ENCODE measurements at places on chromosomes 5 and 9. TPM values are rescaled to one million over a fixed set of nuclear protein-coding genes. Genes with fewer than 3 reads are reported as not detected.

PTBP3 gene
- 199 TPM for total RNA-seq

INSYN2B gene
- 0.37 TPM for total RNA-seq

HK3 gene
- total RNA-seq, result 6.4 TPM

IL31RA gene
- 3.1 TPM for total RNA-seq

CARD9 gene
- 3.5 TPM for total RNA-seq

OLFM1 gene
- total RNA-seq, result 24.4 TPM

AQP7 gene
- total RNA-seq, result 19.1 TPM

DNA sequence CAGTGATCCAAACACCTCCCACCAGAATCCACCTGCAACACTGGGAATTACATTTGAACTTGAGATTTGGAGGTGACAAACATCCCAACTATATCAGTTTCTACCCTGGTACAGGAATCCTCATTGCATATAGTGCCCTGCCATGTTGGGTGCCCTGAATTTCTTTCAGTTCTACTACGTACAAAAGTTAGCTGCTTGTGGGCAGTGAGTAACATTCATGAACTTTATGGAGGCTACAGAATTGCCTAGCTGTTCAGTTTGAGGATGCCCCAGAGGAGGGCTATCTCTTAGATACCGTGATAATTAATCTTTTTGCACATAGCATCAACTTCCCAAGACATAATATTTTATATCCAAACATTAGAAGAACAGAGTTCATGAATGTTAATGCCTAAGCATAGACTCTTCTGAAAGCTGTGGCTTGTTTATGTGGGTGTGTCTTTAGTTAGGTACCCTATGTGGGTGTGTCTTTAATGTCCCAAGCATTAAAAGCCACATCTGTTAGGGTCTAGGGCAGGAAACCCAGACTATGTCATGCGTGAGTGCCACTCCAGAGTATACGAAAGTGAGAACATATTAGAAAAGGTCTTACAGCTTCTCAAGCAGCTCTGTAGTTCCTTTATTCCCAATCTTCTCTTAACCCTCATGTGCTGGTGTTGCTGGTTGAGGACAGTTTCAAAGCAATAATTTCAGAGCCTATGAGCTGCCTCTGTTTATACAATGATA lies 47.0 kb upstream of the CHD1 start:
- no peak for DNase-seq

DNA sequence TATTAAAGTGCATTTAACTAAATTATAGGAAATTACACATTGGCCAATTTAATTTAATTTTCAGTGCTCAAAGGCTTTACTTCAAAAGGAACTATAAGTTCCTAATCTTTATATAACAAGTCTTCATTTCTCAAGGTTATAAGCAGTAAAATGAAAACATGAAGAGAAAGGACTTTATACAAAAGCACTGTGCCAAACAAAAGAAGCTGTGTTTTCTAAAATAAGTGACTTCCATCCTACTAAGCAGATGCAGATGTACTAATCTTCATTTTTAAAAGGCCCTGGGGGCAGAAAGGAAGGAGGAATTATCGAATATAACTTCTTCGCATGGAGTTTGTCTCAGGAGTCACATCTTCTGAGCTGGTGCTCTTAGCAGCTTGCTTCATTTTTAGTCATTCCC lies 81.4 kb downstream of the SHC3 start:
- DNase-seq, result no peak

- DNase-seq, result peak; percentile 79
These were observed 13.3 kb upstream of the RECK start for GRCh38 chr9:36023260-36024048.

DNA sequence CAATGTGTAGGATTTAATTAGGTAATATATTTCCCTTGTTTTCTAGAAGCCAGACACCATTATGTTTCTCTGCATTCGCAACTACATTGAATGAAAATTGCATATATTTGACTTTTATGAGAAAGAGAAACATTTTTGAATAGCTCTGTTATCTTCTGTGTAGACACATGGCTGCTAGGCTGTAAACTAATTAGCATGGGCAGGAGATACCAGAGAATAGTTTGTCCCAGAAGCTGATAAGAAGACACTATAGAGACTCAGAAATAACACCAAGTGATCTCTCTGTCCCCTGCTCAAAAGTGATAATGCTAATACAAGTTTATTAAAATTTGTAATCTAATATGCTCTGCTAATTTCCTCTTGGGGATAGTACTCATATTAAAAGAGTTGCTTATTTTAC lies 198.0 kb upstream of the TUSC1 start:
- no peak for DNase-seq

DNA sequence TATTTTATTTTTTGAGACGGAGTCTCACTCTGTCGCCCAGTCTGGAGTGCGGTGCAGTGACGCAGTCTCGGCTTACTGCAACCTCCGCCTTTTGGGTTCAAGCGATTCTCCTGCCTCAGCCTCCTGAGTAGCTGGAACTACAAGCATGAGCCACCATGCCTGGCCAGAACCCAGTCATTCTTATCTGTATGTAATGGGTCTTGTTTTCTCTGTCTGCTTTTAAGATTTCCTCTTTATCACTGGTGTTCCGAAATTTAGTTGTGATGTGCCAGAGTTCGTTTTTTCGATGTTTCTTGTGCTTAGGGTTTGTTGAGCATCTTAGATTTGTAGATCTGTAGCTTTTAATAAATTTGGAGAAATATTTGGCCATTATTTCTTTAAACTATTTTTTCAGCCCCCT lies 19.2 kb downstream of the SLC25A25 start:
- no peak for DNase-seq

DNA sequence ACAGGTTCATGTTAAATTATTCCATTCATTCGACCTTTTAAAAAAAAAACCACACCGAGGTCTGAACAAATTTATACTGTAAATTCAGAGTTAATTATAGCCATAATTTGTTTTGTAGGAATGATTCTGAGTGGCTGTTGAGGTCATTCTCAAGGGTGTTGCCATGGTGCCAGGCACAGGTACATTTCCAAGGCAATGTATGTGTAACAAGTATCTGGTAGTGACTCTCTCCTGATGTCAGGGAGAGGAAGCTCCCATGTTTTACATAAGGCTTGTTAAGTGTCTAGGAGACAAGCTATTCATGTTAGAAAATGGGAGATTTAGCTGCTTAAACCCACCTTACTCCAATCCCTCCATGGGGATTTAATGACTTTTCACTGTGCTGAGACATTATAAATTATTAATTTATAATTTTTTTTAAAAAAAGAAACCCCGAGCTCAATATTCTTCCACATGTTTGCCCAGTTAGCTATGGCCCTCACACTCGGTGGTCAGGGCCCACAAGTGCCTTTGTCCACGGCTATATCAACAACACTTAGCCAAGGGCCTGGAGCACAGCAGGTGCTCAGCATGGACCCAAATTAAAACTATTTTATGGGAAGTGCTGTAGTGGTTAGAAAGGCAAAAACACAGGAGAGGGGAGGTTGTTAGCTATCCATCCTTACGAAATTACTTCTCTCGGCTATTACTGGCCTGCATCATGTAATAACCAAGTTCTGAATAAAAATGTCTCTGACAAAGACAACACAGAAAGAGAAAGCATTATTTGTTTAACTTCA lies 154.6 kb upstream of the GNA14 start:
- no peak for DNase-seq

- no peak for DNase-seq
These were observed 23.5 kb upstream of the ERAP2 start for GRCh38 chr5:96852759-96853158.

- no peak for DNase-seq
These were observed 56.3 kb downstream of the TMEM174 start for GRCh38 chr5:73229271-73229670.

GRCh38 chr5:176525677-176526076 lies 11.5 kb downstream of the RNF44 start:
- DNase-seq, result no peak

GRCh38 chr5:144205141-144205551 lies 34.5 kb downstream of the KCTD16 start:
- DNase-seq, result peak; percentile 20

GRCh38 chr5:79077680-79078365 lies 8.3 kb downstream of the BHMT2 start:
- no peak for DNase-seq

GRCh38 chr9:129569502-129570449 lies 51.1 kb downstream of the C9orf50 start:
- no peak for DNase-seq

- DNase-seq, result no peak
These were observed 35.8 kb downstream of the HACD4 start for GRCh38 chr9:20995616-20996015.

- DNase-seq, result no peak
These were observed 6.2 kb downstream of the TMEM8B start for GRCh38 chr9:35835216-35835632.

- DNase-seq, result no peak
These were observed 7.1 kb upstream of the IFNA6 start for GRCh38 chr9:21357479-21358460.

- DNase-seq, result peak; percentile 59
These were observed 92.5 kb downstream of the SNX24 start for GRCh38 chr5:122937914-122938313.

DNA sequence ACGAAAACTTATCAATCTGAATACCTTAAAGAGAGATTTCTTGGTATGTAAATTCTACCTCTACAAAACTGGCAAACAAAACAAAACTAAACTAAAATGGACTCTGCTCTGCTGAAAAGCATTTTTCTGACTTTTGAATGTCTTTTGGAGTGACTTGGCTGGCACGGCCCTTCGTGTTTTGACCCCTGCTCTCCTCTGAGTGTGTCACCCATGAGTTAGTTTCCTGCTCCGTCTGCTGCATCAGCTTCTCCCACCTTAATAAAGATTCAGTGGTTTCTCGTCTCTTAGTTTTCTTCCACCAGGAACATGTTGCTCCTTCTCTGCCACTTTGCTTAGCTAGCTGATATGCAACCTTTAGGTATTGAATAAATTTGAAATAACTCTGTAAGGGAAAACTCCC lies 1084.0 kb upstream of the CDH18 start:
- no peak for DNase-seq

DNA sequence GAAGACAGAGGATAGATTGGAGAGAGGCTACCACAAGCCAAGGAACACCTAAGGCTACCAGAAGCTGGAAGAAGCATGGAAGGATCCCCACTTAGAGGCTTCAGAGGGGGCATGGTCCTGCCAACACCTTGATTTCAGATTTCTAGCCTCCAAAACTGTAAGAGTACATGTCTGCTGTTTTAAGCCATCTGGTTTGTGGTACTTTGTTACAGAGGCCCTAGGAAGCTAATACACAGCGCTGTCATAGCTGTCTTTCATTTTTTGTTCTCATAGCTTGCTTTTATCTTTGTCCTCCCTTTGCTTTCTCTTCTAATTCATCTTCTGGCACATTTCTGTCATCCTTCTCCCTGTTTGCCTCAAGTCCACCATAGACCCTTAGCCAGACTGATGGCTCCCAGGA lies 104.5 kb downstream of the ATP10B start:
- no peak for DNase-seq

DNA sequence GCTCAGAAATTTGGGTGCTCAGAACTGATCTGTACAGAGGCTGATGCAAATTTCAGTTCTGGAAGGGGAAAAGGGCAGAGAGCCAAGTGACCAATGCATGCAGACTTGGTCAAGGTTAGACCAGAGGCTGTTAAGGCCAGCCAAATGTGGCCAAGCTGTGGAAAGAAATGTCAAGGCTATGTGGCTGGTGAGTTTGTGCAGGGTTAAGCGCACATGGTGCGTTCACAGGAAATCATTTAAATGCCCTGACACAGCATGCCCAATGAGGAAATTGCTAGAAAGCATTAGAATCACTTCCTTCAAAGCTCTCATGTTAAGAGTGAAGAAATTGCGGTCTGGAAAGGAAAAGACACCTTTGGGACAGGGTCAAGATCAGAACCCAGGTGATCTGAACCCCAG lies 58.0 kb downstream of the PTPN3 start:
- DNase-seq, result no peak

DNA sequence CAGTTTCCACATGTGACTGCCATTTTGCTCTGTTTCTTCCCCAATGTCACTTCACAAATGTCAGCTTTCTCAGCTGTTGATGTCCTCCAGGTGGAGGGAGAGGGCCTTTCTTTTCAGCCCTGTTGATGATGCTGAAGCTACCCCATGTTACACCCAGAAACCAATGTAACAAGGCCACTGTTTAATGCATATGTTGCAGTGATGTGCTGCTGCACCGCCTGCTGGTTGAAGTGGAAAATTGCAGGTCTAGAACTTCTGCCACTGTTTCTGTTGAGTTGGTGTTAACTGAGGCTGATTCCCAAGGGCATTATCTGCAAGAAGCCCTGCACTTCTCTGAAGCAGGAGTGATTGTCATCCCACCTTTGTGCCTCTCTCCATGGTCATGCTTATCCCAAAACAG lies 428.4 kb downstream of the KDM4C start:
- no peak for DNase-seq

DNA sequence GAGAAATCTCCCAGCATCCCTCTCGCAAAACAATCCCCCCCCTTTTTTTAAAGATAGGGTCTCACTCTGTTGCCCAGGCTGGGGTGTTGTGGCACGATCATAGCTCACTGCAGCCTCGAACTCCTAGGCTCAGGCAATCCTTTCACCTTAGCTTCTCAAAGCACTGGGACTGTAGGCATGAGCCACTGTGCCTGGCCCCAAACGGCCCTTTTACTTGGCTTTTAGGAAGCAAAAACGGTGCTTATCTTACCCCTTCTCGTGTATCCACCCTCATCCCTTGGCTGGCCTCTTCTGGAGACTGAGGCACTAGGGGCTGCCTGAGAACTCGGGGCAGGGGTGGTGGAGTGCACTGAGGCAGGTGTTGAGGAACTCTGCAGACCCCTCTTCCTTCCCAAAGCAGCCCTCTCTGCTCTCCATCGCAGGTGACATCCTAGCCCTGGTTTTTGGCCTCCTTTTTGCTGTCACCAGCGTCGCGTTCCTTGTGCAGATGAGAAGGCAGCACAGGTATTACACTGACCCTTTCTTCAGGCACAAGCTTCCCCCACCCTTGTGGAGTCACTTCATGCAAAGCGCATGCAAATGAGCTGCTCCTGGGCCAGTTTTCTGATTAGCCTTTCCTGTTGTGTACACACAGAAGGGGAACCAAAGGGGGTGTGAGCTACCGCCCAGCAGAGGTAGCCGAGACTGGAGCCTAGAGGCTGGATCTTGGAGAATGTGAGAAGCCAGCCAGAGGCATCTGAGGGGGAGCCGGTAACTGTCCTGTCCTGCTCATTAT lies 6.8 kb downstream of the CA9 start:
- DNase-seq, result no peak

GRCh38 chr9:97889941-97890887 lies 32.1 kb downstream of the TRMO start:
- peak; percentile 49 for DNase-seq

Data from testis (tissue), 5 donors.